Bladder microvascular endothelial cell (primary cell): ENCODE measurements at places on chromosomes 1 and 21. TPM values are rescaled to one million over a fixed set of nuclear protein-coding genes. Genes with fewer than 3 reads are reported as not detected.

Gene KRTAP23-1
- total RNA-seq, result not detected in 2 replicates

Gene ZNF695
- 2.3 and 3.3 TPM in 2 replicates for total RNA-seq

Gene FAM72C
- 0.16 and 0.94 TPM in 2 replicates for total RNA-seq

Gene SELP
- 1.5 and 2.8 TPM in 2 replicates for total RNA-seq

Gene PLA2G2F
- not detected in 2 replicates for total RNA-seq

Gene SELE
- total RNA-seq, result 12.0 and 57.2 TPM in 2 replicates

Gene SPATA17
- total RNA-seq, result 0.06 TPM in 1 of 2 replicates, not detected in the other

Gene TSACC
- 0.32 TPM in 1 of 2 replicates, not detected in the other for total RNA-seq

Gene TENT5C
- total RNA-seq, result 0.16 and 1.1 TPM in 2 replicates

Gene CACNA1S
- not detected in 2 replicates for total RNA-seq

Gene KANK4
- total RNA-seq, result not detected in 2 replicates

Gene AGL
- total RNA-seq, result 7.0 and 13.2 TPM in 2 replicates

Gene CLEC20A
- not detected in 2 replicates for total RNA-seq

Gene TNFSF18
- total RNA-seq, result 46.1 and 96.4 TPM in 2 replicates

Gene MAP3K21
- total RNA-seq, result 0.16 and 2.3 TPM in 2 replicates

Gene TNFRSF9
- 0.16 and 3.5 TPM in 2 replicates for total RNA-seq

Gene IL19
- not detected in 2 replicates for total RNA-seq

Gene SELENBP1
- total RNA-seq, result 2.4 and 3.7 TPM in 2 replicates

Gene OR2G6
- not detected in 2 replicates for total RNA-seq

Gene SKI
- total RNA-seq, result 15.5 and 28.3 TPM in 2 replicates

Gene AADACL4
- total RNA-seq, result not detected in 2 replicates

Gene TTLL7
- total RNA-seq, result 1.5 and 3.8 TPM in 2 replicates

Gene ETV3L
- not detected in 2 replicates for total RNA-seq

Gene INKA2
- total RNA-seq, result 4.2 and 13.7 TPM in 2 replicates

Gene PRAMEF11
- not detected in 2 replicates for total RNA-seq
